Coronary artery (tissue), 2 donors: ENCODE measurements at places on chromosomes 16 and 17.

DNA sequence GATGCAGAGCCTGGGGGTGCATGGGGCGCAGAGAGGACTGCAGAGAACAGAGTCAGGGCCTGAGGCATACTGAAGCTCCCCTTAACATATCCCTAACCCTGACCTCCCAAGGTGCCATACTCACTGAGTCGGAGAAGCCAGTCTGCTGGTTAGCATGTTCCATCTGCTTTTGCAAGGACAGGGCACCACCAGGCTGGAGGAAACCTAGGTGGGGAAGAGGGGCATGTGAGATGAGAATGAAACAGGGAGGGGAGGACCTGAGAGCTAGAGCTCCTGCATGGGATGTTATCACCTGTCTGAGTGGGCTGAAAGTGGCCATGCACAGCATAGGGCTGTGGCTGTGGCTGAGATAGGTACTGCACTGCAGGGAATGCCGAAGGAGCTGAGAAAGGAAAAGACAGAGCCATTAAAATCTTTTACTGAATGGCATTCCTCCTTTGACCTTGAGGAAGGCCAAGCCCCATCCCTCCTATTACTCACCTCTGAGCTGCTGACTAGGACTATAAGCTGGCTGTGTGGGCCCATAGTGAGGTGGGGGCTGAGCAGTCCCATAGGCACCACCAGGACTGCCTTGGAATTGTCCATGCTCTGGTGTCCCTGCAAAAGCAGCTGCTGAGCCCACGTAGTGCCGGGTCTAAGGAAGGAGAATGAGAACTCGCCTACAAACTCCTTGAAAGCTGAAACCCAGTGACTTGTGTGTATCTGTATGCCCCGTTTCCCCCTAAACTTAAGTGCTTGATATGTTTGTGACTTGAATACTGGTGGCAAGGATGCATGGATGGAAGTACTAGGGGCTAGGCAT is 1.9 kb downstream of the GPS2 start:
- DNase-seq, result no peak

DNA sequence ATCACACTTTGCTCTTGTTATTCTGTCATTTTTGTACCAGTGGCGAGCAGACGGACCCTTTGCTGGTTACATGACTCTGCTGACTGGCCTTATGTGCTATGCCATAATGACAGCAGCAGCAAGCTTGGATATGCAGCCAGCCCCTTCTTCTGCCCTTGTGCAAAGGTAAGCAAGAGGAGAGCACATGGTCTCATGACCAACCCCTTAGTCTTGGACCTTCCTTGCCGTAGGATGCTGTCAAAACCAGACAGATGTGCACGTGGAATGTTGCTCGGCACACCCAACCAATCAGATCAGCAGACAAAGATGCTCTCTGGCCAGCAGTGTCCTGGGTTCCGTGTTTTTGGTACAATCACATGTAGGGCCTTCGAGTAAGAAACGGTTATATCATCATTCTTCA is 4.8 kb upstream of the N4BP1 start:
- DNase-seq, result no peak

- no peak for DNase-seq
These were observed 30.5 kb downstream of the PEMT start for GRCh38 chr17:17560975-17561374.

- DNase-seq, result no peak
These were observed 12.3 kb downstream of the CDH1 start for GRCh38 chr16:68749432-68749831.

GRCh38 chr17:57782647-57783337 is 37.7 kb upstream of the CCDC182 start:
- DNase-seq, result no peak

DNA sequence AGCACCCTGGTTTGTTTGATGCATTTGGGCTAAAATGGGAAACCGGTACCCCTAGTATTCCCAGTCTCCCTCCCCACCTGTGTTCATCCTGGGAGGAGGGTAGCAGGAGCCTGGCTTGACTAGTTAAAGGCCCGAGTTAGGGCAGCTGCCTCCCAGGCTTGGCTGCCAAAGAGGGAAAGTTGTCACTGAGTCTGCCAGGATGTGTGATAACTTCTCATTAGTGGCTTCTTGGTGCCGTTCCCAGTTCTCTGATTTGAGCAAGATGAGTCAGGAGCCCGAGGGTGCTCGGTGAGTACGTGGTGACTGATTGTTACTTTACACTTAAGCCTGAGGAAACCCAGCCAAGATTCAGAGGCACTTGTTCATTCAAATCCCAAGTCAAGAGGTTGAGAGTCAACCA is 2.5 kb downstream of the KRT32 start:
- no peak for DNase-seq

GRCh38 chr16:67547423-67548264 is 14.7 kb upstream of the CTCF start:
- peak; percentile 72 for DNase-seq

GRCh38 chr17:46071796-46072195 is 72.7 kb downstream of the STH start:
- no peak for DNase-seq

GRCh38 chr16:57482845-57483545 is 3.3 kb downstream of the DOK4 start:
- no peak for DNase-seq

GRCh38 chr16:1407753-1408152 is 6.8 kb downstream of the UNKL start:
- DNase-seq, result no peak

DNA sequence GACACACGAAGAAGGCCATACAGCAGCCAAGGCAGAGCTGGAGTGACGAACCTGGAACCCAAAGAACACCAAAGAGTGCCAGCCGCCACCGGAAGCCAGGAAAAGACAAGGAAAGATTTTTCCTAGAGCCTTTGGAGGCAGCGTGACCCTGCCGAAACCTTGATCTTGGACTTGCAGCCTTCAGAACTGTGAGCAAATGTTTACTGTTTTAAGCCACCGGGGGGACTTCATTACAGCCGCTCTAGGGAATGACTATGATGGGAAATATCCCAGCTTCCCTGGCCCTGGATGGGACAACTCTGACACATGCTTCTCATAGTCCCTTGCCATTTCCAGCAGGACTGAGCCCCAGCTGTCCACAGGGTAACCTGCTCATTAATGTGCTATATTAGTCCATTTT is 270.6 kb downstream of the HAPSTR1 start:
- no peak for DNase-seq

- DNase-seq, result no peak
These were observed 11.1 kb upstream of the C1QTNF8 start for GRCh38 chr16:1107141-1107540.

DNA sequence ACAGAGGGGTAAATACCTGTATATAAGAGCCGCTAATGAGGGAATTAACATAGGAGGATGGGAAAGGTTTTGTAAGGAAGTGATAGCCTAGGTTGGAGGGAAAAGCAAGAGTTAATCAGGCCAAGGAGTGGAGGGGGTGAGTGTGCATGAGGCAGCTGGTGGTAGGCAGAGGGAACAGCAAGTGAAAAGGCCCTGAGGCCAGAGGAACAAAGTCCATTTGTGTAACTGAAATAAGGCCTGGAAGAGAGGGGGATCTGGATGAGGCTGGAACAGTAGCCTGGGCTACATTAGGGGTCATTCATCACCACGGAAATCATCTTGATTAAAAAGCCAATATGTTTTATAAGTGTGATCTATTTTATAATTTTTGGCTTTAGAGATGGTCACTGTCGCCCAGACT is 45.7 kb downstream of the FZD2 start:
- DNase-seq, result no peak

DNA sequence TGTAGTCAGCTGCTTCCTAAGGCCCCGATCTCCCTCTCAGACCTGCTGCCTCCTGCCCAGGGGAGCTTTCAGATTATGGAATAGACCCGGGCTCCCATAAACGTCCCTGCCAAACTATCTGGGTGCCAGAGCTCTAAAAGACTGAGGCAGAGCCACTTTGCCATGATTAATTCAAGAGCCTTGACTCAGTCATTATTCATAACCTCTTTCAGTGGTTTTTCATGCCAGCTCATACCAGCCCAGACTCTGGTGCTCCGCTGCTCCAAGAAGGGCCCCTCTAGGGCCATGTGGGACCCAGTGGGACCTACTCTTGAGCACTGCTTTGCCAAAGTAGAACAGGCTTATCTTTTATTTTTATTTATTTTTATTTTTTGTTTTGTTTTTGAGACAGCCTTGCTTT is 23.9 kb downstream of the DNAI2 start:
- no peak for DNase-seq

GRCh38 chr17:17206913-17207335 is 791 bp upstream of the PLD6 start:
- no peak for DNase-seq

DNA sequence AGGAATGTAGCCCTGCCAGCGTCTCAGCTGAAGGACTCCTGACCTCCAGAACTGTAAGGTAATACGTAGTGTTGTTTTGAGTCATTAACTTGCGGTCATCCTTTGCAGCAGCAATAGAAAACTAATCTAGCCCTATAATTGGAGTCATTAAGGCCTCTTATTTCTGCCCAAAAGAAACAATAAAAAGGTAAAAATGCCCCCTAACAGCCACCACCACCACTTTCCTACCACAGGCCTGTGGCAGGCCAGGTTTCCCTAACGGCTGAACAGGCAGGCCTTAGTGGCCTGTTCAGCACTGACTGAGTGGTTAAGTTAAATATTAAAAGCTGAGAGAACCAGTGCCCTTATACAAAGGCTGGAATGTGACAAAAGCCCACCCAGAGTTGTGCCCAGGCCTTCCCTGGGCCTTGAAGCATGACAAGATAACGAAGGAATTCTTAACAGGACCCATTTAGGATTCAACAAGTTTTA is 286.5 kb upstream of the ERCC4 start:
- DNase-seq, result no peak

DNA sequence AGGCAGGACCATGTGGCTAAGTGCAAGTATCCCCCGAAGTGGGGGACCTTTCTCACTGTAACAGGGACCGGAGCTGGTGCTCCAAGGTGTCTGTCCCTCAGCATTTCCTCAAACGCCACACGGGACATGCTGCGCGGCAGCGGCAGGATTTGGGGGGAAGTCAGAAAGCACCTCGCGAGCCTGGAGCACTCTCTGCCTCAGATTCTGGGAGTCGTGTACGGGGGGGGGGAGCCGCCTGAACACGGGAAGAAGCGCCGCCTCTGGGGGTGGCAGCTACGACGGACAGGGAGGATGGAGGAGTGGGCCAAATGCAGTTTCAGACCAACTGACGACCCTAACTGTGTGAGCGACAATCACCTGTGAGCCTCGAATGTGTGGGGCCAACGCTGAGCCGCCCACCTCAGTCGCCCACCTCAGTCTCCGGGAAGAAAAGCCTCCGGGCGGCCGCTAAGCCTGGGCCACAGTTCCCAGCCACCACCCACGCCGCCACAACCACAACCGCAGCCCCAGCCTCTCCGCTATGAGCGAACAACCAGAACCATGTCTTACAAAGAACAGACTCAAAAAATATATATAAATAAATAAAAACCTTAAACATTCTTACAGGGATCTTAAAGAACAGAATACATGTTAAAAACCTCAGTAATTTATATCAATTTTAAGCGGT is 8.8 kb upstream of the TRAP1 start:
- no peak for DNase-seq

DNA sequence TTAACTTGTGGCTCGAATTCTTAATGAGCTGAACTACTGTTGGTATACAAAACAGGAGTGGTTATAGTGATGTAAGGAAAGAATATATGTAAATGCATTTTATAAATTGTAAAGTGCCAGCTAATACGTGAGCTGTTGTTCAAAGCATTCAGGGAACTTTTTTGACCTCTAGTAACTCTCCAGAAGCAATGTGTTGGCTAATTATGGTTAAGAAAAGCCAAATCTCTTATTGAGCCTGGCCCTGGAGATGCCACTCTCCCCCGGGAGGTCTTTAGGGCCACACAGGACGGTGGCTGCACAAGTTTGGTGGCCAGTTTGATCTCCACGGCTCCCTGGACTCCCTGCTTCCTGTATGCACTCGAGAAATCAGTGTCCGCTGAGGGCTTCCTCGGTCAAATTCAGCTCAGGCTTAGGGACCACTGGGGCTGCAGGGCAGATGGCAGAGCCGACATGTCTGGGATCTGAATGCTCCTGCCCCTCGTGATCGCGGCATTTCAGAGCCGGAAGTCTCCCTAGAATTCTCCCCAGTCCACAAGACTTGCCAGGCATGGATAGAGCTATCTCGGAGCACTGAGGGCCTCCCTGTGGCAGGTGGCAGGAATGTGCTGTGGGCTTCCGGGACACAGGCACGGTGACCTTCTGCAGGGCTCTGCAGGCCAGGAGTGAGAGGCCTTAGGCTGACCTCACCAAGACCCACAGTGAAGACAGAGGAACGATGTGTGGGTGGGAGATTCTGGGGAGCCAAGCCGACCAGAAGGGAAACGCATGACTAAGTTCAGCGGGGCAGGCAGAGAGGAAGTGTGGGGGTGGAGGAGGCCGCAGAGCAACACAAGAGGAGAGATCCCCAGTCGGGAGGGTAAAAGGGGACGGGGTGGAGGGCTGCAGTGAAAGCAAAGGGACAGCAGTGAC is 18.6 kb upstream of the PITPNM3 start:
- DNase-seq, result no peak

GRCh38 chr17:50129728-50130558 is at the start of gene SAMD14:
TSS of gene SAMD14 (minus strand) at chr17:50130160. CDS start at chr17:50124959, 5,201 bp downstream.
- DNase-seq, result no peak

GRCh38 chr17:20267459-20267842 is 199.9 kb downstream of the LGALS9B start:
- DNase-seq, result no peak
